CD4-positive, alpha-beta memory T cell (primary cell): ENCODE measurements at places on chromosomes 2 and 18. TPM values are rescaled to one million over a fixed set of nuclear protein-coding genes. Genes with fewer than 3 reads are reported as not detected.

- no peak overlapping the region for H3K4me3 ChIP-seq
- no peaks in the 10 kb centered on the region for H3K4me1 ChIP-seq
- H3K36me3 ChIP-seq = no peaks in the 10 kb centered on the region
Measured at GRCh38 chr2:54065411-54065810, 50.0 kb upstream of the ACYP2 start.

Gene MYOM1
- total RNA-seq = 3.5 TPM

Gene STON1
- 4.4 TPM for total RNA-seq

Gene LAMA3
- total RNA-seq = not detected
